NT2/D1 (cell line): ENCODE measurements at places on chromosomes 2 and 18.

DNA sequence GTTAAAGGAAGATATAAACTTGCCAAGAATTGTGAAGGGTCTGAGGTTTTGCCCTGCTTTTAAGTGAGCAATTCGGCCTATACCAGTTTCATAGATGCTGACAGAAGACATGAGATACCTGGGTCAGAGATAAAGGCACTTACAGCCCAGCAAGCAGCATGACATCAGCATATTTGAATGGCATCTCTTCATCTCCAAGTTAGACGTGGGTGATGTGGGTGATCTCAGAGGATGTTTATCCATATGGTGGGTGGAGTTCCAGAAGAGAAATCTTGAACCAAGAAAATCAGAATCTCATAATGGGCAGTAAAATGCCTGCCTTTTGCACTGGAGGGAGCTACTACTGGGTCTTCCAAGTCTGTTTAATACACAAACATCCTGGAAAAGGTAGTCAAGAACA lies 44.7 kb downstream of the GYPC start:
- no peak for DNase-seq

GRCh38 chr2:45885171-45885621 lies 233.7 kb downstream of the PRKCE start:
- DNase-seq = no peak

GRCh38 chr2:211331736-211332135 lies 775.3 kb downstream of the CPS1 start:
- DNase-seq = peak; percentile 74

DNA sequence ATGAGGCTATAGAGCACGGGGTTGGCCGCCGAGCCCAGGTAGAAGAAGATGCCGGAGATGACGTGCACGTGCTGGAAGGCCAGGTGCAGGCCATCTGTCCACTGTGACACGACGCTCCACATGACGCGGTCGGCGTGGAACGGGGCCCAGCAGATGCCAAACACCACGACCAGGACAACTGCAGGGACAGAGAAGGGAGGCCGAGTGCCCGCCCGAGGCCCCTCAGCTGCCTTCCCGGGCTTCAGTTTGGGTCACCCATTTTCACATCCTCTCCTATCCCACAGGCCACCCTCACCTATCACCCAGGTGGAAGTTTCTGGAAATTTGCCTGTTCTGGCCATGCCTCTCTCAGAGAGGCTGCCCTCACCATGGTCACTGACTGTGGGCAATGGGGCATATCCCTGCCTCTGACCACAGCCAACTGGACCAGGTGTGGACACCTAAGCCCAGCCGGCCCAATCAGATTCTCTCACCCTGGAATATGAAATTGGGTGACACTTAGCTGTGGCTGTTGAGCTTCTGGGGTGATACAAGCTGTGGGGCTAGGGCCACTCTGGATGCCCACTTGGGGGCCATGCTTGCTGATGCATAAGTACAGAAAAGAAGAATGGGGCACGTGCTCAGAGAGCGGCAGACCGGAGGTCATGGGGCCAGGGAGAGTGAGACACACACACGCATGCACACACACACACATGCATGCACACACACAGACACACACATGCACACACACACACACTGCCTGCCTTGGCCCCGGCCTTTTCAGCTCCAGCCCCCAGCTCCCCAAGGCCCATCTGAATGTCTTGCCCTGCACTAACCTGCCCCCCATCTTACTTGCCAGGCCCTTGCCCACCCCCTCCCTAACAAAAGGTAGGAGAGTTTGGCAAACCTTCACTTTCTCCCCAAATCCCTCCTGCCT lies 4.7 kb downstream of the NMUR1 start:
- no peak for DNase-seq

DNA sequence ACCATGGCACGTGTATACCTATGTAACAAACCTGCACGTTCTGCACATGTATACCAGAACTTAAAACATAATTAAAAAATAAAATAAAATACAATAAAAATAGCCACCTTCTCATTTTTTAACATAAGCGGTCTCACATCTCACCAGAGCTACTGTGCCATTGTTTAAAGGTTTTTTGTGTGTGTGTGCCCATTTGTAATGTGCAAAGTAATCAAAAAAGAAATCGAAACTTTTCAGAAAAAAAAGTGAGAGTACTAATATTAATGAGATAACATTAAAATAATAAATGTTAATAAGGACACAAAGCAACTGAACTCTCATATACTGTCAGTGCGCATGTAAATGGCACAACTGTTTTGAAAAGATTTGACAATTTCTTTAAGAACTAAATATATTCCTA lies 60.5 kb downstream of the FANCL start:
- DNase-seq = no peak

DNA sequence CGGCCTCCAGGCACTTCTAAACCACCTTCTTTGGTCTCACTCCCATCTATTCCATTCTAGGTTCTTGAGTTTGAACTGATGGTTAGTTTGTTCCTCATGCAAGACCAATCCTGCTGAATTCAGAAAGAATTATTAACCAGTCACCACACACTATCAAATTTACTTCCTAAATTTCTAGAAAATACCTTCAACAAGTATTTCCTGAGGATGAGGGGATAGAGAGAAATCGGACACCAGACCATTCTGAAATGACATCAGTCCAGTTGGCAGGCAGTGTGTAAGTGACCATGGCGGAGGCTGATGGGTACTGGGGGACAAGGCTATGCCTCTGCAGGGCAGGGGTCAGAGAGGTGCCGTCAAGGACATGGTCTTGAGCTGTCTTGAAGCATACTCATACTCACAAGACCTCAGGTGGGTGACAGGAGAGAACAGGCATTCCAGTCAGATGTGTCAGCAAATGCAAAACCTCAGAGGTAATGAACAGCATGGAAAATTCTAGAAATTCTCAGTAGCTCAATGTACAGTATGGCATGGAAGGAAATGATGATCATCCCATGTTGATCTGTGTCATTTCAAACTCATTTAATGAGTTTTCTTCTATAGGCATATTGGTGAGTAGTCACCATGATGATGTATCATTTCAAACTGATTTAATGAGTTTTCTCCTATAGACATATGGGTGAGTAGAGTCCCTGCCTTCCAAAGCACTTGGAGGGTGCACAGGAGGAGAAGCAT lies 119.6 kb downstream of the DDX1 start:
- DNase-seq = no peak
